ENCODE measurements at places on chromosomes 4 and X. TPM values are rescaled to one million over a fixed set of nuclear protein-coding genes. Genes with fewer than 3 reads are reported as not detected.

AWAT1 gene
- not detected for total RNA-seq

L1CAM gene
- total RNA-seq = 0.97 TPM

MAOB gene
- total RNA-seq = 4.3 TPM

BTC gene
- 1.4 TPM for total RNA-seq

DNA sequence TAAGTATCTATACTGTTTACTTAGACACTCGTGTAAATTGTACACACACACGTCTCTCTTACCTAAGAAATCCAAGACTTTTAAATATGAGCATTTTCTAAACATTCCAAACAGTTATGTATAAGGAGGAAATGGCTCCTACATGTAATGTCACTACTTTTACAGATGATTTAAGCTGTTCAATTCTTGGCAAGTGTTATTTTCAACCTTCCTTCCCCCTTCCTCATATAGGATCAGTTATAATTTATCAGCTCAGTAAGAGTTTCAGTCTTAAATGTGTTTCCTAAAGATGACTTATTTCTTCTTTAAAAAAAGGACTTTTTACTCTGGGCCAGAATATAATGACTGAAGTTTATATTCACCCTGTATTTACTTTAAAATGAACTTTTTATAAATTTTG, 601.1 kb downstream of the ANKRD50 start:
- DNase-seq = no peak

- no peak for DNase-seq
Measured at GRCh38 chrX:109914114-109914849, 88.6 kb upstream of the TMEM164 start.

DNA sequence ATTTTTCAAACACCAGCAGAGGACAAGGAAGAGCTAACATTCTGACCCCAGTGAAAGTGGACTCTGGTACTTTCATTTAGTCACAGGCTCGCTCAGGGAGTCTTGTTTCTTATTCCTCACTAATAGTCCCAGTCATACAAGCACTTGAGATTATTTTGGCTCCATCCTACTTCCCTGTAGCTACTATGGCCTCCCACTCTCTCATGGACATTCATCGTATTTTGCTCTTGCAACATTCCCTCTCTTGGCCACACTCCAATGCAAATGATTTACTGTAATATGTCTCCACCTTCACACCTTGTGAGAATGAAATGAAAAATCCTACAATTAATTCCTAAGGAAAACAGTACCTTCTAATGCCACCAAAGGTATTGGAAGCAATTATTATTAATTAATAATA, 21.3 kb downstream of the PLRG1 start:
- no peak for DNase-seq

GRCh38 chr4:81314897-81315470, 100.0 kb upstream of the PRKG2 start:
- no peak for DNase-seq

GRCh38 chrX:32276153-32276552, 935.2 kb downstream of the DMD start:
- no peak for DNase-seq

CLTRN gene
- total RNA-seq = 3.1 TPM

CT45A2 gene
- total RNA-seq = not detected

DNA sequence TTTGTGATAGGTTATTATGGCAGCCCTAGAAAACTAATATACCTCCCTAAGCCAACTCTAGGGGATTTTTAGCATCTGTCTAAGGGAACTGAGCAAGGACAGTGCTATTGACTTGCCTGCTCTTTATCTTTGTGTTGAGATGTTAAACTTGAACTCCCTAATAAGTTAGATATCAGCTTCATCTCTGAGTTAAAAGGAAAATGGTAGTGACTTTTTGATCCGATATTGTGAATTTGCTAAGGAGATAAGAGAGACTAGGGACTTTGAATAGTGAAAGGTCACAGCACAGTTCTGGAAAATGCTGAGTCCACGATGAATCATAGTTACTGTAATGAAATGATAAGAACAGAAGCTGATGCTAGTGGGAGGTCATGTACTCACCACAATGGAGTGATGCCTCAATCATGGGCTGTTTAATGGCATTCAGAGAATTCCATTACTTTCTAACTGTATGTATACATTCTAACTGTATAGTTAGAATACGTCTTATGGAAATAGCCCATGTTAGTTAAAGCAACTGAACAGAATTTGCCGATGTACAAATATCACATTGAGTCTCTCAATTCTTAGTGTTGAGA, 147.2 kb downstream of the GLRA3 start:
- DNase-seq = no peak

DYNLT3 gene
- total RNA-seq = 5.0 TPM

GRCh38 chrX:43505769-43506168, 150.3 kb upstream of the MAOA start:
- DNase-seq = no peak

GASK1B gene
- 2.7 TPM for total RNA-seq

GRCh38 chrX:1111601-1112300, 100.7 kb downstream of the CRLF2 start:
- no peak for DNase-seq

GRCh38 chr4:119517361-119518229, 111.0 kb downstream of the PDE5A start:
- DNase-seq = no peak

GRCh38 chr4:90845777-90846176, 718.6 kb downstream of the CCSER1 start:
- no peak for DNase-seq

ATOH1 gene
- not detected for total RNA-seq

DNA sequence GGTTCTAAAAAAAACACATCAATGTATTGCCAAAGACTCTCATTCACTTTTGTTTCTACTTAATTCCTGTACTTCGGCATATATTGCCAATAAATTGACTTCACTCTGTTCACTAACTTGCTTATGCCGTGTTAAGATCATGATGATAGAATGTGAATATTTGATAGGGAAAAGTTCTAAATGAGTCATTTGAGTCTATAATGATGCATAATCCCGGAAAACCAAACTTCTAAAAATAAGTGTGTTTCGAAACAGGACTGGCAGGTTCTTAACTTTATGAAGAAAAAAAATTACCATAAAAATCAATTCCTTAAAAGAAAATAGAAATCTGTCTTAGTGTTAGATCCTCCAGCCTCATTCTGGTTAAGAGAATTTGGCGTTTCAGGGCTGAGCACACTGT, 387.5 kb upstream of the FTHL17 start:
- DNase-seq = no peak

- peak; percentile 88 for DNase-seq
Measured at GRCh38 chrX:18674788-18675735, 3.2 kb upstream of the RS1 start.

ERCC6L gene
- total RNA-seq = not detected

GRCh38 chr4:16843831-16844508, 54.5 kb downstream of the LDB2 start:
- DNase-seq = no peak

CXCL5 gene
- total RNA-seq = 9.4 TPM

- no peak for DNase-seq
Measured at GRCh38 chrX:22800806-22801205, 199.0 kb upstream of the DDX53 start.
